MV-4-11 (cell line): ENCODE measurements at places on chromosomes 5 and 9.
A peak's percentile ranks its signal among the peaks of the same experiment; 100 is the strongest.

DNA sequence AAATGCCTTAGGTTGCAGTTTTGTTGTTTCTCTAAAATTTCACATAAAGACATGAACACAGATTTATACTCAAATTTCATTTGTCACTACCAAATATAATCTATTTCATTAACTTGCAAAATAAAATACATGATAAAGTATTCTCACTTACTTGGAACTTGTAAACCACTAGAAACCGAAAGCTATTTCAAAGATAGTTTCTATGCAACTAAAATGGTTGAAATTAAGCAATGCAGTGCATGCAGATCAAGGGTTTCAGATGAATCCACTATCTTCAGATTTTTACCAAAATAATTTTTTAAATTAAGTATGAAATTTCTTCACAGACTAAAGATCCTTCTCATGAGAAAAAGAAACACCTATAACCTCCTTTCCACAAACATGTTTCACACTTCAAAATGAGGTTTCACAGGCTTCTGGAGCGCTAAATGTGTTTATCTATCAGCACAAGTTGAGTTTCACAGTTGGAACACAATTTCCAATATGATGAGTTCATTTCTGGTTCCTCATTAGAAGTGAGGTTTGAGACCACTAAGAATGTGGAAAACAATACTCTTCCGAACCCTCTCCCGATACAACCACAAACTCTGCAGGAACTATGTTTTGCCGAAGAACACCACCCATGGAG, 63.9 kb downstream of the EPB41L4A start:
- DNase-seq = no peak

GRCh38 chr5:172170251-172170701, 17.7 kb downstream of the STK10 start:
- DNase-seq = peak; percentile 7

DNA sequence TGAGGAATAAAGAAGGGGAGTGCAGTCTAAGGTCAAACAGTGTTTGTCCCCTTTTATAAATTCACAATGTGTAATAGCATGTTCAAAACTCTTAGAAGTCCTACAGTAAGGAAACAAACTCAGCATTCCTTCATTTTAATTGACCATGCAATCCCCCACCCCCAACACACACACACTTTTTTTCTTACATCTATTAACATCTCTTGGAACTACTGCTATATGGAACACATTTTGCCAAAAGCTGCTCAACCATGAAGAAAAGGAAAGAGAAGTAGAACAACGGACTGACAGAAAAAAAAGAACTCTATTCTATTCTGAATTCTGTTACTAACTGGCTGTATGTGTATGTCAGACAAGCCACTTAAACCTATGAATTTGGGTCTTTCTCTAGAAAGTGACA, 2.8 kb upstream of the CTNNAL1 start:
- no peak for DNase-seq

DNA sequence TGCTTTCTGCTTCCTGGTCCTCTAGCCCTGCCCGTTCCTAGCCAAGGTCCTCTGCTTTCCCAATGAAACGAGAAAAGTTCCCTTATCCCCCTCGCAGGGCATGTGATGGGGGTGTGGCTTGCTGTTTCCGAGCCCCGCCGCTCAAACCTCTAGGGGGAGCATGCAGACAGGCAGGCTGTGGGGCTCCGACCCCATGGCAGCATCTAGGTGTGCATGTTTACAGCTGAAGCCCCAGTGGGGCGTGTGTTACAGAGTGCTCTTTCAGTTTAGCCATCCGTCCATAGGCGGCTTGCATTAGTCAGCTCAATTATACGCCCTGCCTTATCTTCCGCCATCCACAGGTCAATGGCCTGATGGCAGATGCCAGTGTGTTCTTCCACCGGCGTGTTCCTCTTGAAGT, 48.3 kb upstream of the SPATA31E1 start:
- DNase-seq = no peak

- DNase-seq = no peak
Measured at GRCh38 chr5:159218595-159219023, 9.3 kb upstream of the RNF145 start.

DNA sequence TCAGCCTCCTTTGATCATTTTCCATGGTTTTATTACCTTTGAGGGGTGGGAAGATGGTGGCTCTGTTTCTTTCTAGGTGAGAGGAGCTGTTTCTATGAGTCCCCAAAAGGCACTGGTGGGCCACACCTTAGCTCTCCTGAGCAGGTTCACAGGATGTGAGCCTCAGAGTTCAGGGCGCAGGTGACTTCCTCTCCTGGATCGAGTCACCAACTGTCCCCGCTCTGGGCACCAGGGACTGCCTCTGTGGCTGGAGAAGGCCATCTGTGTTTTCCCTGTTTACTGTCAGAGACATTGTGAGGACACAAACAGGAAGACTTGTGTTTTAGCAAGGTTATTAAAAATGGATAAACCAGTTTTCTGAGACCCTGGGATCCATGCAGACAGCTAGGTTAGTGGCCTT, 68.5 kb downstream of the IL31RA start:
- DNase-seq = no peak

DNA sequence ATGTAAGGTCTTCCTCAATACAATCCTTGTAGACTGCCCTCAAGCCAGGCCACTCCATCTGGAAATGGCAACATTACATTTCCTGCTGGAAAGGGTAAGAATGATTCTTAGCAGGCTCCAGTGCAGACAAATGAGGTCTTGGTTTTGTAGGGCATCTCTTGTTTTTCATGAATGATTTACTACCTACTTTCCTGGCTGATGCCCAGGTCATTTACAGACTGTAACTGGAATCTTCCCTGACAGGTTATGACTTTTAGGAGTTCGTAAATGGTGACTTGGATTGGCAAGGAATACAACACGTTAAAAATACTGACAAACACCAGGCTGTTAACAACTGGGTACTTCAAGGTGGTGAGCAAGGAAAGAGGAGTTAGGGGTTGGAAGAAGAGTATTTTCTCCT, 510.5 kb upstream of the TNC start:
- no peak for DNase-seq

GRCh38 chr5:83172655-83173054, 95.3 kb downstream of the XRCC4 start:
- no peak for DNase-seq

DNA sequence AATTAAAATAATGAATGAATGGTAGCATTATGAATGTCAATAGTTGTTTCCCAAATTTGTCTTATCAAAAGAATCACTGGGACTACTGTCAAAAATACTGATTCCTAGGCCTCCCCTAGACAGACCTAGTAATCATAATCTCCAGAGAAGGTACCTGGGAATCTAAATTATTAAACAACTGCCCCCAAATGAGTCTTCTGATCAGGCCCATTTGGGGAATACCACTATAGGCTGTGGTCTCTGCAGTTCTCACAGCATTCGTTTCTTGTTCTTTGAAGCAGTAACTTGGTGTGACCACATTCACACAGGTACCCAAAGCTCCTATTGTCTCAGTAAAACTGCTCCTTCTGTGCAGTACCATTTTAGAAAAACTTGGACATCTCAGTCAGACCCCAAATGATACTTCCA, 230.9 kb downstream of the PIK3R1 start:
- DNase-seq = no peak

- DNase-seq = no peak
Measured at GRCh38 chr9:69199769-69200470, 25.8 kb downstream of the TJP2 start.

GRCh38 chr5:171989946-171990712, 16.3 kb downstream of the FBXW11 start:
- no peak for DNase-seq

GRCh38 chr5:138538943-138539627, 4.0 kb downstream of the ETF1 start:
- DNase-seq = no peak

DNA sequence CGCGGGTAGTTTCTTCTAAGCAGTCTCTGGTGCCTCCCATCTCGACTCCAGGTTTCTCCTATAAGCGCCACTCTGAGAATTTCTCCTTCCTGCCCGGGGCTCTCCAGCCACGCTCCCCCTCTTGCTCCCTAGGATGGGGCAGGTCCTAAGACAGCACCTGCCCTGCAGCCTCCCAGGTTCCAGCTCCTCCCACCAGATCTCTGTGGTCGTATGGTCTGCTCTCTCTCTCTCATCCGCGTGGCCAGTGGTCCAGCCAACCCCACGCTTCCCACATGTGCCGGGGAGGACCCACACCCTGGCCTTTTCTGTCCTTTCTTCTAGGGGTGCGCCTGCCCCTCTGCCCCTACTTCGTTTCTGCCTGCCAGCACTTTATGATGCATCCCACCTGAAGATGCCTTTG, 40.5 kb downstream of the MVB12B start:
- DNase-seq = no peak

- DNase-seq = no peak
Measured at GRCh38 chr9:137236936-137237421, 4.1 kb upstream of the TUBB4B start.

DNA sequence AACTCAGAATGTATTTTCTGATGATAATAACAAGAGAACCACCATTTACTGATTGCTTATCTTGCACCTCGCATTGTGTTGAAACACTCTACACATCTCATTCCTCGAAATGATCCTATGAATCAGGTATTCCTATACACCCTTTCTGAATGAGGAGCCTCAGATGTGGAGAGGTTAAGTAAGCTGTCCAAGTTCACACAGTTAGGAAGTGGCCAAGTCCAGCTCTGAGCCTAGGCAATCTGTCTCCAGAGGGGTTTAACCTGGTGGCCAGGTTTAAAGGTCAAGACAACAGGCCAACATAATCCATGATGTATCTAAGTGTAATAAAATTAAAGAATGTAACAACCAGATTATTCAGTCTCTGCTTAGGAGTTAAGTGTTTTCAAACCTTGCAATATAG, 12.9 kb downstream of the FAM169A start:
- no peak for DNase-seq

GRCh38 chr5:158920736-158921135, 179.0 kb downstream of the EBF1 start:
- DNase-seq = no peak

- peak; percentile 89 for DNase-seq
Measured at GRCh38 chr5:43042626-43043399, 2.7 kb upstream of the ANXA2R start.

DNA sequence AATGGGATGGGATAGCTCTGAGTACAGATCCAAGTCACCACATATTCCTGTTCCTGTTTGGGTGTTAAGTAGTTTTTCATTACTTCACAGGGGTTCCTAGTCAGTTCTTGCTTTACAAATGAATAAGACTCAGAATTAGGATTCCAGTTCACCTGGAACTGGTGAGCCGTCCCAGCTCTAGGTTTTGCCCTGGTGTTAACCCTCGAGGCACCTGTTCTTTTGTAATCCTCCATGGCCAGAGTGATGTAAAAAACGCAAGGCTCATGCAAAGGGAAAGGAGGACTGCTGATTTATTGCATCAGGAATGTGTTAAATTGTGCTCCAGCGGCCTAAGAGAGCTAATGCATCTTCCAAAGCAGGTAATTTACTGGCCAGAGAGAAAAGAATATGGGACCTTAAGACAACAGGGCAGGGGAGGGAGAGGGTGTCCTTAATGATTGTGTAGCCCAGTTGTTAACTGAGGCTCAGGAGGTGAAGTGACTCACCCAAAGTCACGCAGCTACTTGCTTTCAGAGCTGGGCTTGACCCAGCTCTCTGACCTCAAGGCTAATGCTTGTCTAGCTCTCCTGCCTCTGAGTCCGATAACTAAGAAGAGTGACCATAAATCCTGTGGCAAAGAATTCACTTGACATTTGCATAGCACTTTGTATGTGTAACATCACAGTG, 70.5 kb downstream of the DMRT2 start:
- DNase-seq = no peak

DNA sequence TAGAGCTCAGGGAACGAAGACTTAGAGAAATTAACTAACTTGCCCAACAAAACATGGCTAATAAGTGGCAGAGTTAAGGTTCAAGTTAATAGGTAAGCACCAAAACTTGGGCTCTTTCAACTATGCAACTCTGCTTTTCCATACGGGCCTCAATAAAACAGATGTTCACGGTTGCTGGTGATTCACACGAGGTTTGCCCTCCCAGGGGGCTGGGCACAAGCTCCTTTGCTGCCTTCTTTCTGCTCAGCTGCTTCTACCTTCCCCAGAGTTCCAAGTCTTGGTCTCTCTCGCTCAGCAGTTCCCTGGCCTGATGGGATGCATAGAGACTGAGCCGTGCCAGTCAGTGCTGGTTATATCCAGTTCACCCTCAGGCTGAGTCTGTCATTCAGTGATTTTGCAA, 217.9 kb downstream of the SREK1 start:
- DNase-seq = no peak

DNA sequence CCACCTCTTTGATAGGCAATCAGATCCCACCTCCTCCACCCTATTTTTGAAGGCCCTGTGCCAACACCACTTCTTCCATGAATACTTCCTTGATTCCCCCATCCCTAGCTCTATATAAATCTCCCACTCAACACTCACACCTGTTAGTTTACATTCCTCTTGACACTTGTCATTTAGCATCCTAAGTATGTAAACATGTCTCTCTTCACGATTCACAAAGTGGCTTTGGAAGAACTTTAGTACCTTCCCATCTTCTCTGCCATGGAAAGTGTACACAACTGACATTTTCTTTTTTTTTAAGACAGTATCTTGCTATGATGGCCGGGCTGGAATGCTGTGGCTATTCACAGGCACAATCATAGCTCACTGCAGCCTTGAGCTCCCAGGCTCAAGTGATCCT, 1.5 kb upstream of the FXN start:
- no peak for DNase-seq

DNA sequence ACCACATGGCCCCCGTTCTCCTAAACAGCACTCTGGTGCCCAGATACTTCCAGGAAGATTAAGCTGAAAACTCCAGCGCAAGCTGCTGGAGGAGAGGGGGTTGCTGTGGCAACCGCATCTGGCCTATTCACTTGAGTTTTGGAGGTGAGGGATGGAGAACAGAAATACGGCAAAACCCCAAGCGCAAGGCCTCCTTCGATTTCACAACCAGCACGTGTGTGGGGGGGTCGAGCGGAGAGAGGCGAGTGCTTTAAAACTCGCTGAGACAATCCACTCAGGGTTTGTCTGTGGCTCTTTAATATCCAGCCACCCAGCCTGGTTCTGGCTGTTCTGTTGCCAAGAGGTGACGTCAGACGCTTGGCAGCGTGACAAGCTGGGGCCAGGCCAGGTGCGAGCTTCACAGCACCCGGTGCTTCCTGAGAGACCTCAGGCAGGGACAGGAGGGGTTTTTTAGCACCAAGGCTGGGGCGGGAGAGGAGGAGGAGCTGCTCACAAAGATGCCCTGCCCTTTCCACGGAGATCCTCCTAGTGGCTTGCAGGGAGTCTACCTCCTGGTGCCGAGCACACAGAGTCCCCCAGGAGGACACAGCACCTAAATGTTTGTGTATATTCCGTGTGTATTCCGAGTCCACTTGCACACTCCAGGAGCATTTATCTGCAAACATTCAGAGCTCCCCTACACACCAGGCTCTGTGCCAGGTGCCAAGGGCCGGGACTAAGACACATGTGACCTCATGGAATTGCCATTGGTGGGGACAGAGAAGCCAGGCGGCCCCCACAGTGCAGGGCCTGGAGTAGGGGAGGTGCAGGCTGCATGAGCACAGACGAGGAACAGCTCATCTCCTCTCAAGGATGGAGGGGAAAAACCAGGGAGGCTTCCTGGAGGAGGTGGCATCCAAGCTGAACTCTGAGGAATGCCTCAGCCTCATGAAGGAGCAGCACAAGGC, 194.6 kb downstream of the OLFM1 start:
- DNase-seq = no peak
